Activated CD8-positive, alpha-beta memory T cell treated with anti-CD3 and anti-CD28 coated beads, Interleukin-2, amount 50 U/mL, for 4 hours (primary cell): ENCODE measurements at places on chromosomes 6 and 20.
A peak's percentile ranks its signal among the peaks of the same experiment; 100 is the strongest.

DNA sequence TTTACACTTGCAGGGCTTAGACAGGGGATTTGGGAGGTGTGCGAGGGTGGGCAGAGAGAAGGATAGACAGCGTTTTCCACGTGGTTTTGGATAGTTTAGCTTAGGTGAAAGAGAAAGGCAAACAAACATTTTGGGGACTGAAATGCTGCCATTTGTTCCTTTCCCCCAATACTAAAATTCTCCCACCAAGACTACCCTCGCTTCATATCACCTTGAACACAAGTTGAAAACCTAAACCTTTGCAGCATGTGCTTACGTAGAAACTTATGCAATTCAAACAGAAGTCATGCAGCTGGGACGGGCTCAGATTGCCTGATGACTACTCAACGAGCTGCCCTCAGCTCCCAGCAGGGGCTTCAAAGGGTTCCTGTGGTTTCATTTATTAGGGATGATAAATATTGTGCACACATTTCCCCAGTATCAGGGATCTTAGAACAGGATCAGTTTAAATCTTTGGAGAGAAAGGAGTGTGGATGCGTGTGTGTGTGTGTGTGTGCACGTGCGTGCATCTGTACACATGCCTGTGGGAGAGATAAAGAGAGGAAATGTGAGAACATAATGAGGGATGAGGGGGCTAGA is 77.3 kb downstream of the SLC22A23 start:
- no peak for DNase-seq

- no peak for DNase-seq
Measured at GRCh38 chr6:142783499-142783898, 161.5 kb downstream of the HIVEP2 start.

DNA sequence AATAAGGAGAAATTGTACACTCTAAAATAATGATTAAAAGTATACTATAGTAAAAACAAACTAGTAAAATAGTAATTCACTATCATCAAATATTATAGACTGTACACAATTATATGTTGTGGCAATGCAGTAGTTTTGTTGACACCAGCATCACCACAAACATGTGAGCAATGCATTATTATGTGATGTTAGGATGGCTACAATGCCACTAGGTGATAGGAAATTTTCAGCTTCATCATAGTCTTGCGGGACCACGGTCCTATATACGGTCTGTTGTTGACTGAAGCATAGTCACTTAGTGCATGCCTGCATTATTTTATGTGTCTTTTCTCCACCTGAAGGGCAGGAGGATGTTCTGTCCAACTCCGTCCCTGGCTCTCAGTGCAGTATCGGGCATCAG is 104.8 kb upstream of the NEDD9 start:
- no peak for DNase-seq

- no peak for DNase-seq
Measured at GRCh38 chr6:150247803-150248202, 105.0 kb downstream of the PPP1R14C start.

- no peak for DNase-seq
Measured at GRCh38 chr6:139395891-139396301, 21.4 kb upstream of the CITED2 start.

DNA sequence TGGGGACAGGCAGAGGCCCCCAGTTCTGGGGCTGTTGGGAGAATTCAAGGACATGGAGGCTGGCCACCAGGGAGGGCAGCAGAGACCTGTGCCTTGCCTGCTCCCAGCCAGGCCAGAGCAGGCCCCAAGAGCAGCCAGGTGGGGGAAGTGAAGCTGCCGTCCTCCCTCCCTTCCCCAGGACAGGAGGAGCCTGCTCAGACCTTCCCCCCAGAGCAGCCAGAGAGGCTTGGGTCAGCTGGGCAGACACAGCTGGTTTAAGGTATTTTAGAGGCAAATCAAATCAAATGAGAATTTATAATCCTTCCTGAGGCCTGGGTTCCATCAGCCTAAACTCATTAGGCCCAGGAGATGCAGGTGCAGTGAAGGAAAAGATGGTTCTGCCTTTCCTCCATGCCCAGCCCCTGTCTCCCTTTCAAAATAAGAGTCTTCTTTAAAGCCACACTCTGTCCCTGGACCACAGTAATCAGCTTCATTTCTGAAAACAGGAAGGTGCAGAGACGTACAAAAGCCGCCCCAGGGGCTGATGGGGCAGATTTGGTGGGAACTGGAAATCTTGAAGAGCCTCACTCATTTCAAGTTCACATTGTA is 21.7 kb downstream of the BMP7 start:
- no peak for DNase-seq

DNA sequence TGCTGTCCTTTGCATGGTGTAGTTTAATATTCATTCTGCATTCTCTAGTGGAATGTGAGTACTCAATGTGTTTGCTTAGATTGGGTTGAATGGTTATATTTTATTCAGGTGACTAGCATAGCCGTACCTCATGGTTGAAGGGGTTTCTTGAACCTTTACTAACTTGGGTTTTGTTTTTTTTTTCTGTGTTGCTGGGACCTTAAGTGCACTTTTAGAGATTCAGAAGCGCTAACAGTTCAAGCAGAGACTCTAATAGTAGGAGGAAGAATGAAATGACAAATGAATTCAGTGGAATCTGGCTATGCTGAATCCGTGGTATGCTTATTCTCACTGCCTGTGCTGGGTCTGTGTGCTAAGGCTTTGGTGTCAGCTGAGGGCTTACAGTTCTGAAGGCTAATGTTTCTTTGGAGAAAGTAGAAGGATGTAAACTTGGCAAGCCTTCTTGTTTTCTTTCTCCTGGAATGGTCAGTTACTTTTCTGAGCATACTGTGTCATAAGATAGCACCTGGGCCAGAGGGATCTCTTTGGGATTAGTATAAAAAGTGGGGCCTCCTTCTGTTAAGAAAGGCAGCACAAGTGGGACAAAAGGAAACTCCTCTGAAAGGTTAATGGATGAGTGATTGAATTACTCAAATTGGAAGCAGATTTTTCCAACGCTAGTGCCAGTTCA is 28.7 kb downstream of the RNF144B start:
- DNase-seq, result no peak

DNA sequence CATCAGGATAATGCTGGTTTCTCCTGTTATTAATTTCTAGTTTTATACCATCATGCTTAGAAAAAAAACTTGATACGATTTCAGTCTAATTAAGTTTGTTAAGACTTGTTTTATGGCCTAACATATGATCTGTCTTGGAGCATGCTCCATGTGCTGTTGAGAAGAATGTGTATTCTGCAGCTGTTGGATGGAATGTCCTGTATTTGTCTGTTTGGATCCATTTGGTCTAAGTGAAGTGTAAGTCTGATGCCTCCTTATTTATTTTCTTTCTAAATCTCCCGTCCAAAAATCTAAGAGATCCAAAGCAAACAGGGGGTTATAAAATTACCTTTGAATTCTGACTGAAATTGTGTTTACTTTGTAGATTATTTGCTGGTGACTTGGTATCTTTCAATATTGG is 30.0 kb upstream of the PRND start:
- no peak for DNase-seq

DNA sequence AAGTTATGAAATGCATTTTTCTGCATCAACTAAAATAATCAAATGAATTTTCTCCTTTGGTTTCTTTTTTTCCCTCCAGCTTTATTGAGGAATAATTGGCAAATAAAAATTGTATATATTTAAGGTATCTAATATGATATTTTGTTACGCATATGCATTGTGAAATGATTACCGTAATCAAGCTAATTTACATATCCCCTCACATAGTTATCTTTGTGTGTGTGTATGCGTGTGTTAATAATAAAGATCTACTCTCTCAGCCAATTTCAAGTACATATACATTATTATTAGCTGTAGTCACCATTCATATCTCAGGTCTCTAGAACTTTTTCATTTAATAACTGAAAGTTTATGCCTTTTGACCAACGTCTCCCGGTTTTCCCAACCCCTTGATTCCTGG is 61.1 kb downstream of the SYCP2L start:
- no peak for DNase-seq

DNA sequence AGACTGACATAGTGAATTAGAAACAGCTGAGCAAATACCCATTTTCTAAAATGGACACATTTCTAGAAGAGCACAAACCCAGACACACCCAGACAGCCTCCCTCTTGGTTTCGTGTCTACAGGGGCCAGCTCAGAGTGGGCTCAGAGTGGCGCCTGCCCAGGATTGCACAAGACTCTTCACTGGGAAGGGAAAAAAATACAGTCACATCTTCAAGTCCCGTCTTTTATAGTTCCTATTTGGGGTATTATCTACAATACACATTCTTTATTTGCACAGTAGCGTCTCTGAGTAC is 246.1 kb upstream of the AFDN start:
- DNase-seq, result no peak

DNA sequence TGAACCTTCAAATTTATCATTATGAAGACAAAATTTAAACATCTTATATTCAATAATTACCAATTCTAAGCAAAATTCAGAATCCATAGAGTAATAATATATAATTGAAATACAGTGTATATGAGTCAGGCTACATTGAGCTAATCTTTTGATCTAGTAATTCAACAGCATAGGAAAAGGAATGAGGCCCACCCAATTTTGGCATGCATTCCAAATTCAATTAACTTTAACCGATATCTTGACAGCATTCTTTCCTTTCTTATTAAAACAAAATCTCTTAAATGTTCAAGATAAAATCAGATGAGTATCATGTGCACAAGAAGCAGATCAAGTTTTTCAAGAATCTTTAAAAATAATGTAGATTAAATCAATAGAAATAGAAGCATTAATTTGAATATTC is 132.9 kb upstream of the QKI start:
- no peak for DNase-seq

DNA sequence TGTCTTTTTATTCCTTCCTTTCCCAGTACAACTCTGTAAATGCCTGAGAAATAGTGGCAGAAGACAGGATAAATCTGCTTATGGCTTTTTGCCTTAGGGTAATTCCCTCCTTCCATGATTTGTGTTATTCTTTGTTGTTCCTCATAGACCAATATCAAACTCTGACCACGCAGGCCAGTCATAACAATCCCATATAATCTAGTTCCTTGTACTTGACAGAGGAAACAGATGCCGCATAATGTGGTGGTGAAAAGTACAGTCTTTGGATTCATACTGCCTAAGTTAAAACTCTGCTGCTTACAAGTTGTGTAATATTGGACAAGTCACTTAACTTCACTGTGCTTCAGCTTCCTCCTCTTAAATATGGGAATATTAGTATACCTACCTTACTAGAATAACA is 8.2 kb upstream of the BAG2 start:
- DNase-seq, result no peak

DNA sequence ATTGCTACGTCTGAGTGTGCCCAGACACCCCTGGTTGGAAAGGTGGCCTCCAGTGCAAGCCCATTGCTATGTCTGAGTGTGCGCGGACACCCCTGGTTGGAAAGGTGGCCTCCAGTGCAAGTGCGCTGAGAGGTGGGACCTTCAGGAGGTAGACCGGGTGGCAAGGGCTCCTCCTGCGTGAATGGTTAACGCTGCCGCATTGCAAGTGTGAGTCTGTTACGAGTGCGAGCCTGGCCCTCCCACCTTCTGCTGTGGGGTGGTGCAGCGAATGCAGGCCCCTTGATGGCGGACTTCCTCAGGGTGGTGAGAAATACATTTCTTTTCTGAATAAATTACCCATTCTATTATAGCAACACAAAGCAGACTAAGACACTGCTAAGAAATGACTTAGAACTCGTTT is 208.8 kb downstream of the DLL1 start:
- no peak for DNase-seq

DNA sequence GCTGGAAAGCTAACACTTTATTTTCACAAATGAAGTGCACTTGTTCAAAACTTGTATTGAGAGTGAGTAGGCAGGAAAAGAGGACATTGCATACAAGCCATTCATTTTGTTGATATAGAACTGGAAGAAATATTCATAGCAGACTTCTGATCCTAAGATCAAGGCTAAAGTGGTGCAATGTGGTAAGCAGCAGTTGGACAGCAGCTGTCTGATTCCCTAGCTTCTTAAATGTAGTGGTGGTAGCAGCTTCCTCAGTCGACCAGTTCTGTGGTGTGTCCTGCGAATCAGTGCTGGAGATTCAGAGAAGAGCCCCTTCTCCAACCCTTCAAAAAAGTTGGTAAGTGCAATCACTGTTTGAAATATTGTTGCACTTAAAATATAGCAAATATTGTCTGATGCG is 281.7 kb upstream of the GJE1 start:
- no peak for DNase-seq

GRCh38 chr6:126307849-126308248 is 32.1 kb upstream of the CENPW start:
- no peak for DNase-seq

- no peak for DNase-seq
Measured at GRCh38 chr6:108159981-108160380, 5.8 kb upstream of the NR2E1 start.

DNA sequence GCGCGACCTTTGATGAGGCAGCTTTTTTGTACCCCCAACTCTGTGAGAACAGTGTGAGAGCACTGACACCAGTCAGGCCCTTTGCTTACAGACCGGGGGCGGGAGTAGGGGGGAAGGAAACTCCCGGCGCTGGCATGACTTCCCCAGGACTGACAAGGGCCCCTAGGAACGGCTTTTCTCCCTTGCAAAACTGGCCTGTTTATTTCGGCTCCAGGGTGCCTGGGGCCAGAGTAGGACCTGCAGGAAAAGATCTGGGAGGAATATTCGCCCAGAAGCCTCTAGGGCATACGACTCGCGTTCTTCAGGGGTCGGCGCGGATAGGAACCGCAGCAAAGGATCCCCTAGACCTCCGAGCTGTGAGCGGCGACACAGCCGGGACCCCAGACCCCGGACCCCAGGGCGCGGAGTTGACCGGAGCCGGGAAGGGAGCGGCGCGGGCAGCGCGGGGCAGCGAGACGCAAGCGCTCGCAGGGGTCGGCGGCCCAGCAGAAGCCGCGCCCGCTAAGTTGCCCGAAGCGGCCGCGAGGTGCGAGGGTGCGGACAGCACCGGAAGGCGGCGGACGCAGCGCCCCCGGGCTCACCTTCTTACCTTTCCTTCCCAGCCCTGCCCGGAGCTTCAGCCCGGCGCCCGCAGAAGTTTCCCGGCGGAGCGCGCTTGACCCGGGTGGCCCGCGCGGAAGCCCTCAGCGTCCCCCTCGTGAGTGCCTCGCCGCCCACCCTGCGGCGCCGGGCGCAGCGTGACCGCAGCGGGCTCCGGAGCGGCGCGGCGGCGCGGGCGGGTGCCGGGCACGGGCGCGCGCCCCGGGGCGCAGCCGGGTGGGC is at the start of gene POPDC3:
Gene POPDC3 (minus strand): TSS at position 771 of the 822 bp plus-strand sequence. CDS start 18,105 bp downstream, outside the sequence.
- no peak for DNase-seq

GRCh38 chr6:133756078-133756695 is 132.7 kb upstream of the TCF21 start:
- no peak for DNase-seq

DNA sequence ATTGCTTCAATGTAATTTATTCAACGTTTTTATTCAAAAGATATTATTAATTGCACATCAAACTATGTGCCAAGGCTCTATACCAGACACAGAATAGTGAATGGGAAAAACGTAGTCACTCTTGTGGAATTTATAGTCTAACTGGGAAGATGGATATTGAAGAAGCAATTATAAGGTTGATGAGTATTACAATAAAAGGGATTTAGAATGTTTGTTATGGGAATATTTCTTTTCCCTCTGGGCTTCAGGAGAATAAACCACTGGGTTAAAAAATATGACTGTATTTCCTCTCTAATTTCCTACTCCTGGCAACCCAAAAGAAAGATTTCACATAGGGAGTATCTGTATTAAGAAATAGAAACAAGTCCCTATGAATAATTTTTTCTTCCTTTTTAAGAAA is 25.1 kb upstream of the UTRN start:
- DNase-seq, result no peak

GRCh38 chr6:37916675-37917074 is 97.1 kb downstream of the ZFAND3 start:
- no peak for DNase-seq

- DNase-seq, result no peak
Measured at GRCh38 chr6:7143476-7143974, 35.8 kb downstream of the RREB1 start.

GRCh38 chr6:63573899-63574553 is 1.7 kb downstream of the LOC128125822 start:
- peak; percentile 25 for DNase-seq
